ENCODE measurements at places on chromosomes 5 and 9.

- DNase-seq = no peak
Observed at GRCh38 chr5:139551191-139551889, 9.8 kb upstream of the UBE2D2 start.

DNA sequence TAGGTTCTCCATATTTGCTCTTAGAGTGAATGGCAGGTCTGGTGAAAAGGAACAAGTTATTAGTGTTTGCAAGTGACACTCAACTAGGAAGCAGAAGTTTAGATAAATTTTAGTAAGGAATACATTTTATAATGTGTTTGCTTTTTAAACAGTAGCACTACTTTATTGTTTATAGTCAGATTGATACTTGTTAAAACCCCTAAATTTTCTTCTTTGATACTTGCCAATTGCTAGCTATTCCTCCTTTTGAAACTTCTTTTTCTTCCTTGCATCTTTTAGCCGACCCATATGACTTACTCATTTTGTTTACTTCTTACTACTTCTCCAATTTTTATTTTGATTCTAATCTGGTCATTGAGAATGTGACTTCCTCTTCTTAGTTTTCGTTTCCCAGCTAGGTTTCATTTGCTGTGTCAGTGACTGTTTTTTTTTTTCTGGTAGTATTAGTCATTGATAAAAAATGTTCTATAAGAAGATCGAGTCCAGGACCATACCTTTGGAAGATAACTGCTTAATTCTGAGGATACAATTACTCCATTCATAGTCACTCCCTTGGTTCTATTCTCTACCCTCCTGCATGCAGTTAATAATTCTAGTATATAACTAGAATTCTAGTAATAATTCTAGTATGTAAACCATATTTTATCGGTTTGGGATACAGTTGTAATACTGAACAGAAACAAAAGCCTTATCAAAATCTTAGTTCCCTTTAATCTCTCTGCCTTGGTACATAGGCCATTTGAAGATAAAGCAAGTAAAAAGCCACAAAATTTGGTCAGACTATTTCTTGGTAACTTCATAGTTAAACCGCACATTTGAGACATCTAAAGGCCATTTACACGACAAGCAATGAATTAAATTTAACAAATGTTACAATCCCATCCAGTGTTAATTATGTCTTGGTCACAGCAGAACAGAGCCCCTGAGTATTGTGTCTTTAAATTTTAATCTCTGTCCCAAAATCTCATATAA, 2.8 kb upstream of the RICTOR start:
- no peak for DNase-seq

- DNase-seq = no peak
Observed at GRCh38 chr5:125491986-125492492, 745.6 kb upstream of the ZNF608 start.

DNA sequence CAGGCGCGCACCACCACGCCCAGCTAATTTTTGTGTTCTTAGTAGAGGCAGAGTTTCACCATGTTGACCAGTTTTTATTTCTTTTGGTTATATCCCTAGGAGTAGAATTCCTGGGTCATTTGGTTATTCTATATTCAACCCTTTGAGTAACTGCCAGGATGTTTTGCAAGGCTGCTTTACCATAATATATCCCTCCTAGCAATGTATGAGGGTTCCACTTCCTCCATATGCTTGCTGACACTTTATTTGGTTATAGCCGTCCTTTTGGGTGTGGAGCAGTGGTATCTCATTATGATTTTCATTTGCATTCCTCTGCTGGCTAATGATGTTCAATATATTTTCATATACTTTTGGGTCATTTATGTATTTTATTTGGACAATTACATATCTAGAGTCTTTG, 81.2 kb downstream of the RAB24 start:
- no peak for DNase-seq

GRCh38 chr9:20065796-20066700, 277.2 kb upstream of the SLC24A2 start:
- no peak for DNase-seq

DNA sequence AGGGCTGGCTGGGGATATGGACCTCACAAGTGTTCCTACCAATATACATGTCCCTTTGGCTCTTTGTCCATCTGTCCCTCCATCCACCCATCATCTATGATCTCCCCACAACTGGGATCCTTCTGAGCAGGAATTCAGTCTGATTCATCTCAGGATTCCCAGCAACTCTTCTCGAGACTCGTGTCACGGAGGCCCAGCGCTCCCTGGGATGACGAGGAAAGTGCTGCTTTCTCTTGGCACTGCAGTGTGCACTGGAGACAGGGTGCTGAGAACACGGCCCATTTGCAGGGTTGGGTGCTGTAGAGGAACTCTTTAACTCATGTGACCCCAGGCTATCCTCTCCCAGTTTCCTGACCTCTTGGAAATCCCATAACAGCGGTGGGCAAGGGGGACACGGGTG, 72.9 kb downstream of the ANGPTL2 start:
- DNase-seq = no peak

DNA sequence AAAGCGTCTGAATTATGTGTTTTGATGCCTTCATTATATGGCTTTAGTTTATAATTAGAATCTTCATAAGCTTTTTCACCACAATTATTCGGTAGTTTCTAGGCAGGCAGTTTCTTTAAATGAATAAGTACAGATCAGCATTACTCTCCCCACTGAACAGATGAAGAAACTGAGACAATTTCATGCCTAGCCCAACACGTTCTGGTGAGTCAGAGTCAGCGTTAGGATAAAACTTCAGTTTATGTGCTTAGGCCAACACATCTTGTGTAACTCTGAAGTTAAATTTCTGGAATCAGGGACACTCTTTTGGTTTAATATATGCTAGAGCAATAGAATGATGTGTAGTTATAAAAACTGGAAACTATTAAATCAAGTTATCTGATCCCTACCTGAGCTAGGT, 186.7 kb upstream of the ELL2 start:
- no peak for DNase-seq

Measured in activated naive CD4-positive, alpha-beta T cell treated with anti-CD3 and anti-CD28 coated beads, Interleukin-2, amount 10 ng/mL, durations not matched to agents 7 days and 5 days (primary cell).